A549 treated with GW870086 at 1 μM for 4 hours (cell line): ENCODE measurements at places on chromosomes 1 and 21. TPM values are rescaled to one million over a fixed set of nuclear protein-coding genes. Genes with fewer than 3 reads are reported as not detected.

NPHS2 gene
- total RNA-seq, result not detected in 5 replicates

C1orf159 gene
- total RNA-seq, result 9.8 to 14.4 TPM (median 13.9 TPM) in 5 replicates

F13B gene
- total RNA-seq, result 0.06 to 0.09 TPM (median 0.08 TPM) in 3 of 5 replicates, not detected in the others

NMNAT2 gene
- 0.42 to 0.66 TPM (median 0.45 TPM) in 5 replicates for total RNA-seq

ZNF669 gene
- 2.6 to 4.1 TPM (median 3.7 TPM) in 5 replicates for total RNA-seq

PROK1 gene
- total RNA-seq, result not detected in 5 replicates

DENND2C gene
- 0.42 to 0.49 TPM (median 0.46 TPM) in 5 replicates for total RNA-seq

FCMR gene
- total RNA-seq, result 3.3 to 6.4 TPM (median 4.4 TPM) in 5 replicates

RAP1GAP gene
- total RNA-seq, result 10.6 to 14.5 TPM (median 13.6 TPM) in 5 replicates

TEX50 gene
- total RNA-seq, result not detected in 5 replicates

NBPF11 gene
- total RNA-seq, result 3.9 to 5.0 TPM (median 4.7 TPM) in 5 replicates

COL11A1 gene
- total RNA-seq, result 0.88 to 3.0 TPM (median 2.4 TPM) in 5 replicates

AK5 gene
- total RNA-seq, result 6.3 to 8.7 TPM (median 8.1 TPM) in 5 replicates

CD52 gene
- total RNA-seq, result not detected in 5 replicates

SEMA4A gene
- total RNA-seq, result 0.33 to 0.47 TPM (median 0.41 TPM) in 5 replicates

TEDDM1 gene
- total RNA-seq, result not detected in 5 replicates

NBPF20 gene
- total RNA-seq, result 2.9 to 3.6 TPM (median 3.2 TPM) in 5 replicates

TP73 gene
- 0.42 to 0.87 TPM (median 0.68 TPM) in 5 replicates for total RNA-seq

TSSK3 gene
- 0.14 TPM in 1 of 5 replicates, not detected in the others for total RNA-seq

DNASE2B gene
- not detected in 5 replicates for total RNA-seq

C1orf226 gene
- total RNA-seq, result 0.48 to 1.3 TPM (median 0.77 TPM) in 5 replicates

ANGPTL1 gene
- total RNA-seq, result not detected in 5 replicates

UBIAD1 gene
- 14.5 to 16.6 TPM (median 15.8 TPM) in 5 replicates for total RNA-seq

F5 gene
- total RNA-seq, result 0.05 to 0.43 TPM (median 0.06 TPM) in 5 replicates

HEYL gene
- total RNA-seq, result 2.9 to 3.6 TPM (median 3.0 TPM) in 5 replicates

NHLH1 gene
- total RNA-seq, result 0.30 to 0.51 TPM (median 0.38 TPM) in 5 replicates

AGTRAP gene
- 77.2 to 116 TPM (median 99.3 TPM) in 5 replicates for total RNA-seq

SLFNL1 gene
- 0.07 TPM in 1 of 5 replicates, not detected in the others for total RNA-seq

FHAD1 gene
- 0.29 to 0.81 TPM (median 0.62 TPM) in 5 replicates for total RNA-seq

HSD3B1 gene
- not detected in 5 replicates for total RNA-seq

KCTD3 gene
- total RNA-seq, result 32.6 to 47.2 TPM (median 42.0 TPM) in 5 replicates

SYPL2 gene
- 0.07 to 0.11 TPM (median 0.10 TPM) in 5 replicates for total RNA-seq

BLZF1 gene
- 12.4 to 19.5 TPM (median 15.2 TPM) in 5 replicates for total RNA-seq

MAPKAPK2 gene
- total RNA-seq, result 71.9 to 87.9 TPM (median 84.8 TPM) in 5 replicates

CELA2A gene
- total RNA-seq, result not detected in 5 replicates

SCAMP3 gene
- total RNA-seq, result 99.5 to 134 TPM (median 118 TPM) in 5 replicates
